GM23248 (cell line): ENCODE measurements at places on chromosomes 2 and 18. TPM values are rescaled to one million over a fixed set of nuclear protein-coding genes. Genes with fewer than 3 reads are reported as not detected.

DNA sequence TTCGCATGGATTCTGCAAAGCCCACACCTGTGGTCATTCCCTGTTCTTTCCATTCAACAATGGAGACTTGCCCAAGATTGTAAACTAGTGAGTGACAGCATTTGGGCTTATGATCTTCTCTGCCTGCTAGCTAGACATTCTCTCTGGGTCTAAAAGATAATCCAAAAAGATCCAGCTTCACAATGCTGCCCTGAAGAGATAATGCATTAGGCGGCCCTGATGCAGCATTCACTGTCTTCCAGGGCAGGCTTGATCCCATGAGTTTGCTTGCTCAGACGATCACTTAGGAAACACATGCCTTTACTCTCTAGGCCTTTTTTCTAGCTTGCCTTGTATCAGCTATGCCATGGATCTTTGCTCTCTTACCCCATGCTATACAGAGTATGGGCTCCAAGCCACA lies 196.1 kb downstream of the SETBP1 start:
- H3K4me3 ChIP-seq, result no peak overlapping the region
- no peak for DNase-seq
- H3K4me1 ChIP-seq, result no peaks in the 10 kb centered on the region
- H3K36me3 ChIP-seq, result no peaks in the 10 kb centered on the region
- no peak overlapping the region for H3K27ac ChIP-seq

- H3K36me3 ChIP-seq, result no peaks in the 10 kb centered on the region
- DNase-seq, result no peak
- no peak overlapping the region for H3K4me3 ChIP-seq
- no peaks in the 10 kb centered on the region for H3K27me3 ChIP-seq
- peak overlapping the region; percentile 27; the same call in 1 of the 2 replicates for H3K27ac ChIP-seq
- H3K4me1 ChIP-seq, result peaks cover 9% of the 10 kb centered on the region; the same call in 1 of the 2 replicates
These were observed 2.5 kb upstream of the DUSP2 start for GRCh38 chr2:96147593-96148201.

DNA sequence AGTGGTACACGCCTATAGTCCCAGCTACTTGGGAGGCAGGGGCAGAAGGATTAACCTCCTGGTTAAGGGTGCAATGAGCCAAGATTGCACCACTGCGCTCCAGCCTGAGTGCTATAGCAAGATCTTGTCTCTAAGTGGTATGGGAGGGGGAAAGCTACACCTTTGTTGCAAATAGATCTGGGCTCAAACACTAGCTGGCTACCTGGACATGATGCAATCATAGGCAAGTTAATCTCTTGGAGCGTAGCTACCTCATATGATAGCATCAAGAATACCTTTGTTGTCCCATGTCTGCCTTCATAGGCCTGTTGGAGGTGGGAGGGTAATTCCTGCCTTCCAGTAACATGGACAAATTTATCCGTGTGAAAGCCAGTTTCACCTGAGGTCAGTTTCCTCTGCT lies 15.7 kb downstream of the KLHL29 start:
- peaks cover 9% of the 10 kb centered on the region; the same call in 1 of the 2 replicates for H3K4me1 ChIP-seq
- no peaks in the 10 kb centered on the region for H3K27me3 ChIP-seq
- H3K4me3 ChIP-seq, result no peak overlapping the region
- no peaks in the 10 kb centered on the region for H3K36me3 ChIP-seq
- DNase-seq, result no peak

Gene MAP2
- total RNA-seq, result 1.0 and 7.6 TPM in 2 replicates

Gene PTRHD1
- total RNA-seq, result 13.3 and 27.5 TPM in 2 replicates

Gene ALPP
- total RNA-seq, result not detected in 2 replicates

Gene IL36G
- total RNA-seq, result not detected in 2 replicates
